Activated CD8-positive, alpha-beta memory T cell treated with anti-CD3 and anti-CD28 coated beads for 1 hour (primary cell): ENCODE measurements at places on chromosomes 1 and 21.

DNA sequence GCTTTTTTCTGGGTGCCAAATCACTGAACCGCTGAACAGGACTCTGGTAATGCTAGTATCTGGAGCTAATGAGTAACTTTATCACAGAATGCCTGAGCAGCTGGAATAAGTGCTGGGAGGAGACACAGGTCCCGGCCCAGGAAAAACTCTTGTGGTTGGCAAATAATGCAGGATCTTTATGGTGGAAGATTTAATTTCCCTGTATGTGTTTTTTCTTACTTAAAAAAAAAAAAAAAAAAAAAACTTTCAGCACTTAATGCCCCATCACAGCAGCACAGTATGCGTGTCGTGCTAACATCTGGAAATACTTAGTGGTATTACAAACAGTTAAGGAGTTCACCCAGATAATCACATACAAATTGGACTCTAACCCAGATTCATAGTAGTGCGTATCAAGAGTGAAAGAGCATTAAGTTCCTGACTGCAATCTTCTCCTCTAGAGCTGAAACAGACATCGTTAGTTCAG is 220.7 kb downstream of the TOMM20 start:
- DNase-seq, result no peak

- no peak for DNase-seq
Measured at GRCh38 chr1:19799230-19800075, at the start of gene TMCO4. Gene TMCO4, minus strand, starts transcription at chr1:19799916. Its CDS starts 19,158 bp downstream, at chr1:19780758.

DNA sequence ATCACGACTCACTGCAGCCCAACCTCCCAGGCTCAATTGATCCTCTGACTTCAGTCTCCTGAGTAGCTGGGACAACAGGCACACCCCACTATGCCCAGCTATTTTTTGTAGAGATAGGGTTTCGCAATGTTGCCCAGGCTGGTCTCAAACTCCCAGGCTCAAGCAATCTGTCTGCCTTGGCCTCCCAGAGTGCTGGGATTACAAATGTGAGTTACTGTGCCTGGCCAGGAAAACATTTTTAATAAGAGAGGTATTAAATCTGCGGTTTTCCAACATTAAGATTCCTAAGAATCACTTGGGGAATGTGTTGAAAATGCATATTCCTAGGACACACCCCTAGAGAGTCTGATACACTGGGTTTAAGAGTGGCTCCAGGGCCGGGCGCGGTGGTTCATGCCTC is 8.7 kb downstream of the CSF1 start:
- no peak for DNase-seq

DNA sequence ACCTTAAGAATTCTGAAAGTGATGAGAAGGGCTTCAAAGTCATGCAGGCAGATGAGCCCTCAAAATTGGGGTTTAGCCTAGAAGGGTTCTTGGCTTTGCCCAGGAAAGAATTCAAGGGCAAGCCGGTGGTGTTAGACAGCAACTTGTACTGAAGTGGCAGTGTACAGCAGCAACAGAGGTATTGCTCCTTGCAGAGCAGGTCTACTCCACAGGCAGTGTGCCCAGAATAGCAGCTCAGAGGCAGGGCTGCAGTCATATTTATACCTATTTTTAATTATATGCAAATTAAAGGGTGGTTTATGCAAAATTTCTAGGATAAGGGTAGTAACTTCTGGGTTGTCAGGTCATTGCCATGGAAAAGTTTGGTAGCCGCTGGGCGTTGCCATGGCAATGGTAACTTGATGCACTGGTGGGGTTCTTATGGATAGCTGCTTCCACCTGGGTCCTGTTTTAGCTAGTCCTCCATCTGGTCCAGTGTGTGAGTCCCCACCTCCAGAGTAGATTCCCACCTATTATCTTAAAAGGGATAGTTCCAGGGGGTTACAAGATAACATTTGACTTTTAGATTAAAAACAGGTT is 57.9 kb upstream of the CR2 start:
- no peak for DNase-seq
